ENCODE measurements at places on chromosomes 5 and 9. TPM values are rescaled to one million over a fixed set of nuclear protein-coding genes. Genes with fewer than 3 reads are reported as not detected.

The CDK9 gene
- 34.4 TPM for polyA plus RNA-seq

The SKIC3 gene
- polyA plus RNA-seq = 31.6 TPM

The TUSC1 gene
- 4.6 TPM for polyA plus RNA-seq

The MEIKIN gene
- polyA plus RNA-seq = not detected

The KCTD16 gene
- polyA plus RNA-seq = 1.7 TPM

The COL23A1 gene
- polyA plus RNA-seq = not detected

The CER1 gene
- polyA plus RNA-seq = not detected

The IFNK gene
- not detected for polyA plus RNA-seq

The PCDHGB1 gene
- polyA plus RNA-seq = 2.2 TPM

The CCDC180 gene
- 0.55 TPM for polyA plus RNA-seq

Data from BJ (cell line).